ENCODE measurements at places on chromosomes 3 and 15. TPM values are rescaled to one million over a fixed set of nuclear protein-coding genes. Genes with fewer than 3 reads are reported as not detected.

Gene CEP70
- 11.6 TPM for polyA plus RNA-seq

Gene RHCG
- polyA plus RNA-seq: 1.7 TPM

Gene MAPK6
- 37.8 TPM for polyA plus RNA-seq

Gene SEMA3G
- polyA plus RNA-seq: 0.48 TPM

Gene GOLGA8B
- 71.6 TPM for polyA plus RNA-seq

Gene ROPN1
- not detected for polyA plus RNA-seq

DNA sequence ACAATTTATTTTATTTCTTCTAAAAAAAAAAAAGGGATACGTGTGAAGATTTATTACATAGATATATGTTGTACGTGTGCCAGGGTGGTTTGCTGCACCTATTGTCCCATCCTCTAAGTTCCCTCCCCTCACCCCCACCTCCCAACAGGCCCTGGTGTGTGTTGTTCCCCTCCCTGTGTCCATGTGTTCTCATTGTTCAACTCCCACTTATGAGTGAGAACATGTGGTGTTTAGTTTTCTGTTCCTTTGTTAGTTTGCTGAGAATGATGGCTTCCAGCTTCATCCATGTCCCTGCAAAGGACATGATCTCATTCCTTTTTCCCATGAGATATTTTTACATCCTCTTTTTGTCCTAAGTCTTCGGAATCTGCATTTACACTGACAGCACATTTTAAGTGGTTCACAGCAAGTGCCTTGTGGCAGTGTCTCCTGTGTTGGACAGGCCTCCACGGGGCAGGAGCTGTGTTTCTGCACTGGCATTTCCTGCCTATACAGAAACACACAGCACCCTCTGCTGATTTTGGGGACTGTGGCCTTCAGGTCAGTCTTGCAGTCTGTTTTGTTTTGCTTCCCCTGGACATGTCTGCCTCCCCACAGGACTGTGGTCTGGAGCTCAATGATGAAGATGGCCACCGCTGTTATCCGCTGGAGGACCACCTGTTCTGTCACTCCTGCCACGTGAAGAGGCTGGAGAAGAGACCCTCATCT is 12.7 kb upstream of the SACM1L start:
- no peaks in the 10 kb centered on the region for H3K36me3 ChIP-seq
- peak overlapping the region; percentile 89 for H3K27ac ChIP-seq
- no peaks in the 10 kb centered on the region for H3K27me3 ChIP-seq

DNA sequence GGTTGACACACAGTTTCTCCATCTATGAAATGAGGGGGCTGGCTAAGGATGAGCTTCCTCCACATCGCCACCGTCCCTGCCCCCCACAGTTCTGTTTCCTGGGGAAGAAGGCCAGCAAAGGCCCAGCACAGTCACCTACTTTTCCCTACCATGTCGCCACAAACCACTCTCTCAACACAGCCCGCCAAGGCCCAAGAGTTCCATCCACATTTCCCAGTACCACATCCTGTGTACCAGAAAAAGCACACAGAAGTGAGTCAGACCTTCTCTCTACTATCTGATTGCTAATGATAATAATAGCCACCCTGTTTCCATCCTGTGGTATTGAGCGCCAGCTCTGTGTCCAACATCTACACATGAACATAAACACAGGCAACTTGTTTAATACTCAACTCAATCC is 30.3 kb upstream of the C15orf39 start:
- no peak overlapping the region for H3K4me3 ChIP-seq
- no peak for DNase-seq
- no peak overlapping the region for H3K27ac ChIP-seq
- peaks cover 10% of the 10 kb centered on the region for H3K4me1 ChIP-seq
- H3K27me3 ChIP-seq: no peaks in the 10 kb centered on the region

- no peaks in the 10 kb centered on the region for H3K27me3 ChIP-seq
- H3K27ac ChIP-seq: no peak overlapping the region
- H3K4me1 ChIP-seq: no peaks in the 10 kb centered on the region
These were observed 140.8 kb downstream of the OSBPL10 start for GRCh38 chr3:31840252-31840651.

DNA sequence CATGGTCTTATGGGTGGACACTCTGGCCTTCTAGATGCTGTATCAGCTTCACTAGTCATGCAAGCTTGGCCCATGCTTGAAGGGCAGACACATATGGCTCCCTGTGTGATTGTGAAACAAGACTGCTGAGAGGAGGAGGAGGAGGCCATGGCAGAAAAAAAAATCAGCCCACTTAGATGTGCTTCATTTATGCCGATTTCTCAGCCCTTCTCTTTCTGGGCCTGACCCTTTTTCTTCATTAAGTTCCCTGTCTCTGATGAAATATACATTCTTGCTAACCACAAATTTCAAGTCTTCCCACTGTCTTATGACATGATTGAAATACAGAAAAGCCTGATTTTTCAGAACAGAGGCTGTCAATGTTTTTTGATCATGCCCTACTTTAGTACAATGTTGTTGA is 213.0 kb upstream of the FEZF2 start:
- no peak for DNase-seq
- H3K4me3 ChIP-seq: no peak overlapping the region
- H3K27me3 ChIP-seq: no peaks in the 10 kb centered on the region
- H3K4me1 ChIP-seq: no peaks in the 10 kb centered on the region
- no peak overlapping the region for H3K27ac ChIP-seq

- H3K4me1 ChIP-seq: peaks cover 3% of the 10 kb centered on the region
- no peak overlapping the region for H3K4me3 ChIP-seq
- no peaks in the 10 kb centered on the region for H3K27me3 ChIP-seq
- DNase-seq: peak; percentile 38
- no peak overlapping the region for H3K27ac ChIP-seq
These were observed 325.3 kb downstream of the THSD4 start for GRCh38 chr15:71440489-71441110.

DNA sequence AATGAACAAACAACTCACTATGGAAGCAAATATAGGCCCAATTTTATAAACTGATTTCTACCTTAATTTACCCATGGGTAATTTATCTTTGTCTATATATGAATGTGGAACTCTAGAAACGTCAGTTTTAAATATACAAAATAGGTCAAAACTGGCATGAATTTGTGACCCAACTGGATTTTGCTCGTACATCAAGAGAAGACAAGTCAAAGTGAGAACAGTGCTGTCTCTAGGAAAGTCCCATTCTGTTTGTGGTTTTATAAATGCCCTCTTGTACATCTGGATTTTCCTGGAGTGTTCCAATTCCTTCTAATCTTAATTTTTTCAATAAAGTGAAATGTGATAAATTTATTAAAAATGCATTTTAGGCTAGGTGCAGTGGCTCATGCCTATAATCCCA is 50.2 kb upstream of the ABHD10 start:
- no peaks in the 10 kb centered on the region for H3K27me3 ChIP-seq
- H3K27ac ChIP-seq: no peak overlapping the region
- H3K4me1 ChIP-seq: peaks cover 10% of the 10 kb centered on the region
- no peak for DNase-seq

GRCh38 chr3:25291481-25291905 is 136.6 kb upstream of the RARB start:
- no peak overlapping the region for H3K4me3 ChIP-seq
- no peaks in the 10 kb centered on the region for H3K27me3 ChIP-seq
- peak; percentile 16 for DNase-seq
- peaks cover 22% of the 10 kb centered on the region for H3K4me1 ChIP-seq
- H3K36me3 ChIP-seq: no peaks in the 10 kb centered on the region
- peak overlapping the region; percentile 17 for H3K27ac ChIP-seq

GRCh38 chr3:33521736-33522135 is 81.5 kb upstream of the UBP1 start:
- no peaks in the 10 kb centered on the region for H3K36me3 ChIP-seq
- H3K27me3 ChIP-seq: no peaks in the 10 kb centered on the region
- H3K27ac ChIP-seq: no peak overlapping the region
- no peak overlapping the region for H3K4me3 ChIP-seq
- no peak for DNase-seq
- no peaks in the 10 kb centered on the region for H3K4me1 ChIP-seq

GRCh38 chr3:169497567-169498257 is 165.8 kb downstream of the MECOM start:
- no peaks in the 10 kb centered on the region for H3K27me3 ChIP-seq
- DNase-seq: no peak
- H3K36me3 ChIP-seq: no peaks in the 10 kb centered on the region
- no peak overlapping the region for H3K4me3 ChIP-seq
- H3K27ac ChIP-seq: no peak overlapping the region

DNA sequence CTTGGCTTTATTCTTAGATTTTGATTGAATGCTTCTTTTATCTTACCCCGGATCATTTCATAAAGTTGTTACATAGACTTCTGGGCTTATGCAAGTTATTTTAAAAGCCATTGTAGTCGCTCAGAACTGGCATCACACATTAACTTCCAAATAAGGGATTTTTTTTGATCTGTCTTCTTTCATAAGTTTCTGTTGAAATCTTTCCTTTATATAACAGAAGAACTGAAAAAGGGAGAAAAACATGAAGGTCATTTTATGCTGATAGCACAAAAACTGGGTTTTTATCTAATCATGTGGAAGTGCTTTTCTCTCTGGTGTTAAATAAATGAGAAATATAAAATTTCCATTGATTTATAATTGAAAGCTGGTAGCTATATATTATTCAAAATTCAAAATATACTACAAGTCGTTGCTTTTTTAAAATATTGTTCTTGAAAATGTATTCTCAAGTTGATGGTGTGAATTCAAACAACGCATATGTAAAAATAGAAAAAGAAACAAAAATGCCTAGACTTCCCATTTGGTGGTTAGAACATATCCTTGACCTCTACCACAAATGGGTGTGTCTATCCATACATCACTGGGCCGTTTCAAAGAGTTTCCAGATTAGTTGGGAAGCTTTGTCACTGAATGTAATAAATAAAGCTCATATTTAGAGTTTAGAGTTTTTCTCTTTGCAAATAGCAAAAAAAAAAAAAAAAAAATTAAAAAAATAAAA is 258.3 kb upstream of the ZPLD1 start:
- peaks cover 27% of the 10 kb centered on the region for H3K4me1 ChIP-seq
- no peaks in the 10 kb centered on the region for H3K36me3 ChIP-seq
- DNase-seq: no peak
- H3K4me3 ChIP-seq: no peak overlapping the region

- DNase-seq: no peak
- peak overlapping the region; percentile 96 for H3K27ac ChIP-seq
- peak overlapping the region; percentile 35 for H3K4me3 ChIP-seq
- no peaks in the 10 kb centered on the region for H3K27me3 ChIP-seq
These were observed 421 bp downstream of the KLHL18 start for GRCh38 chr3:47283193-47283537.

DNA sequence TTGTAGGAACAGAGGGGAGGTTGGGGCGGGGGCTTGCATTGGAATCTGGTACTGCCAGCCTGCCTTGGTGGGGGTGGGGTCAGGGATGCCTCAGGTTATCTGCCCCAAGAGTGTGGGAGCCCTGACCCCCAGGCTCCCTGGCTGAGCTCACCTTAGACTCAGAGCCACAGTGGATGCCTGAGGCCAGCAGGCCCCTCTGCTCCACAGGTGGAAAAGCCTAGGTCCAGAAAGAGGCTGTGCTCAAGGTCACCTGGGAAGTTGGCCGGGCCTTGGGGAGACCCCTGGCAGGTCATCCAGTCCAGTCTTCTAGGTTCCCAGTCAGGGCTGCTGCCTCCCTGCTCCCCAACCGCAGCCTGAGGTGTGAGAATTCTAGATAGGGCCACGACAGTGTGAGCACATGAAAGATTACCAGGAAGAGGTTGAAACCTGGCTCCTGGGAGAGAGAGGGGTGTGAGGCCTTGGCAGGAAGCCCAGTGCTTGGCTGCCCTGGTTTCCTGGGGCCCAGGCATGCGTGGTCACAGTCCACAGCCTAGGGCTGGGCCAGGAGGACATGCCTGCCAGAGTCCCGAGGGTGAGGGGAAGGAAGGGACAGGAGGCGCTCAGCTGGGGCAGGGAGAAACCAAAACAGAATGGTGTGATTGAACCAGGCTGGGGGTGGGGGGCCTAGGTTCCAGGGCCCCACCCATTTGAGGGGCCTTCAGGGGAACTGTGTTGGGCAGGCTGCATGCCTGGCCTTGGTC is 4.9 kb downstream of the HDAC11 start:
- H3K27me3 ChIP-seq: no peaks in the 10 kb centered on the region
- H3K36me3 ChIP-seq: no peaks in the 10 kb centered on the region
- DNase-seq: peak; percentile 87
- peaks cover 17% of the 10 kb centered on the region for H3K4me1 ChIP-seq

- DNase-seq: no peak
- H3K27ac ChIP-seq: no peak overlapping the region
- no peaks in the 10 kb centered on the region for H3K36me3 ChIP-seq
- no peaks in the 10 kb centered on the region for H3K4me1 ChIP-seq
These were observed 64.1 kb upstream of the GOLGA6B start for GRCh38 chr15:72590427-72590826.

DNA sequence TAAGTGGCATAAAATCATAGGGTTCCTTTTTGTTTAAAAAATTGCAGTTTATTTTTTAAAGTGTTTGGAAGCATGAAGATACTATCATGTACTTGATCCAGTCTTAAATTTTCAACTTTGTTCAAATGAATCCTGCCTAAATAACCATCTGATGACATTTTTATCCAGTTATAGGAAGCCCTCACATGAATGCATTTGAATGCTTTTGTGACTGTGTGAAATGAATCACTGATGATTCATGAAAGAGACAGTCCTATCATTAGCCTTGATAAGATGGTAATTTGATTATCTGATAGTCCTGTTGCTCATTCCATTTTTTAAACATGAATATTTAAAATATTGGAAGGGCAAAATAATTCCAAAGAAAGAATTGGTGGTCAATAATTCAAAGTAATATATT is 401.9 kb upstream of the ROBO2 start:
- H3K4me1 ChIP-seq: no peaks in the 10 kb centered on the region
- H3K27me3 ChIP-seq: no peaks in the 10 kb centered on the region
- DNase-seq: no peak
- no peak overlapping the region for H3K4me3 ChIP-seq
- H3K36me3 ChIP-seq: no peaks in the 10 kb centered on the region

DNA sequence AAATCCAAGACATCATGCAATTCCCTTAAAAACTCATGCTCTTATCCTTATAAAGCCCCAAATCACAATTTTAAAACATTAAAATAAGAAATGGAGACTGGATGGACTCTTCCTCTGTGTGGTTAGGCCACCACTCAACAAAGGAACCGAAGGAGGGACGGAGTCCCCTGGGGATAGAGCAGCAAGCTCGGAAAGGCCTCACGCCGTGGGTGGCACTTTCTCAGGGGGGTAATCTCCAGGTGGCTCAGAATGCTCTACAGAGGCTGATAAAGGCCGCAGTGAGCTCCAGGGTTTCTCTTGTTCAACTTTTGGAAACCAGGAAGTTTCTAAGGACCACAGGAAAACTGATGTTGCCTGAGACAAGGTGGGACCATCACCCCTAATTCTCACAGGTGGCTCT is 23.2 kb downstream of the CCR9 start:
- H3K4me1 ChIP-seq: peaks cover 8% of the 10 kb centered on the region
- no peaks in the 10 kb centered on the region for H3K27me3 ChIP-seq
- no peak overlapping the region for H3K4me3 ChIP-seq
- no peak for DNase-seq
- no peaks in the 10 kb centered on the region for H3K36me3 ChIP-seq

DNA sequence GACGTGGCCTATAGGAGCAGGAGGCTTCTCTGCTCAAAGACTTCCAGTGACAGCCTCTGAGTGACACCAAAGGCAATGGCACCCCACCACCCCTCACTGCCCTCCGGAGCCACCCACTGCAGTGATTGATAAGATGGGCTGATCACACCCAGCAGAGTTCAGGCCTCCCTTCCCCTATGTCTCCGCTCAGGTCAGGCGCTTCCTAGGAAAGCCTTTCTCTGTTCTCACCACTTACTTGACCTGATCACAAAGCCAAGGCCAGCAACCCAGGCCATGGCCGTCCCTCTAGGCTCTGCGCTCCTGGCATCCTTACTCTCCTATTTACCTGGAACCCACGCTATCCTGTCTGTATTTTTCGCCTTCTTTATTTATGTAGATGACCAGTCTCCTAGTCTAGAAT is 282.3 kb downstream of the OCA2 start:
- no peaks in the 10 kb centered on the region for H3K27me3 ChIP-seq
- DNase-seq: no peak
- H3K4me3 ChIP-seq: no peak overlapping the region
- H3K36me3 ChIP-seq: no peaks in the 10 kb centered on the region
- H3K4me1 ChIP-seq: no peaks in the 10 kb centered on the region
